GM18507 (cell line): ENCODE measurements at places on chromosomes 6 and 20.
A peak's percentile ranks its signal among the peaks of the same experiment; 100 is the strongest.

DNA sequence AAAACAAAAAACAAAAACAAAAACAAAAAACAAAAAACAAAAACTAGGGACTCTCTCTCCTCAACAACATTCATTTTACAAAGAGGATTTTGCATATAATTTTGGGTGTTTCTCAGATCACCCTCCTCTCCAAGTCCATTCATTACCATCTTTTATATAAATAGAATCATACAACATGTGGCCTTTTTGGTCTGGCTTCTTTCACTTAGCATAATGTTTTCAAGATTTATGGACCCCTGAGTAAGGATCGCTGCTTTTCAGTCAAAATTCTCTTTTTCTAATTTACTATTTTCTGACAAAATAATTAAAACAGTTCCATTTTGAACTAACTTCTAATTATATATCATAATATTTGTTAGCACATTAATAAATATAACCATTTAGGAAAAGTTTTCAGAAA lies 94.8 kb downstream of the UBE3D start:
- DNase-seq, result no peak

- DNase-seq, result no peak
Measured at GRCh38 chr6:163200289-163200688, 214.2 kb upstream of the QKI start.

DNA sequence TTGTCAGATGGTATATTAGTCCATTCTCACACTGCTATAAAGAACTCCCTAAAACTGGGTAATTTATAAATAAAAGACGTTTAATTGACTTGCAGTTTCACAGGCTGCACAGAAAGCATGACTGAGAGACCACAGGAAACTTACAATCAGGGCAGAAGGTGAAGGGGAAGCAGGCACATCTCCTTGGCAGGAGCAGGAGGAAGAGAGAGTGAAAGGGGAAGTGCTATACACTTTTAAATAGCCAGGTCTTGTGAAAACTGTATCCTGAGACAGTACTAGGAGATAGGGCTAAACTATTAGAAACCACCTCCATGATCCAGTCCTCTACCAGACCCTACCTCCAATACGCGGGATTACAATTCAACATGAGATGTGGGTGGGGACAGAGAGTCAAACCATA lies 193.9 kb upstream of the KCNG1 start:
- DNase-seq, result no peak

DNA sequence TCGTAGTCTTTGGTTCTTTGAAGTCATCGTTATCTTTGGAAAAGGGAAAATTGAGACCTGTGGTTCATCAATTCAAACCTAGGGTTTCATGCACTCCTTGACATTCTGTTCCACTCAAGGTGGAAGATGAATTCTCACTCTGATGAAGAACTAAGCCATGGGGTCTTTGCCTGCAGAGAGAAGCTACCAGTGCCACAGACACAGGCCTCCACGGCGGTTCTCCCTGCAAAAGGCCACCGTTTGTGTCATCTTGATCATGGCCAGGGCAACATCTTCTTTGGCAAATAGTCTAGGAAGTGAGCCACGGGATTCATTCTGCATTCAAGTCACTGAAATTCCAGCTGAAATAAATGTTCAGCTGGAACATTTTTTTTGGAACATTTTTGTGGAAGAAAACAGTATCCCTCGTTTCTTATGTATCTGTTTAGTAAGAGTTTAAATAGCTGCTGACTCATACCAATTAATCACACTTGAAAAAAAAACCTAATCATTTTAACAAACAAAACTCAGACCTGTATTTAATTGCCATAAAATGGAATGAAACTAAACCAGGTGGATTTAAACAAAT lies 206.0 kb upstream of the FOXQ1 start:
- no peak for DNase-seq

- DNase-seq, result peak; percentile 8
Measured at GRCh38 chr6:17156112-17156921, 54.5 kb downstream of the STMND1 start.

- no peak for DNase-seq
Measured at GRCh38 chr6:122702841-122703240, 76.7 kb upstream of the FABP7 start.

GRCh38 chr6:96683819-96684528 lies 121.0 kb downstream of the FHL5 start:
- no peak for DNase-seq

GRCh38 chr20:46573788-46574584 lies 23.5 kb upstream of the OCSTAMP start:
- DNase-seq, result no peak

DNA sequence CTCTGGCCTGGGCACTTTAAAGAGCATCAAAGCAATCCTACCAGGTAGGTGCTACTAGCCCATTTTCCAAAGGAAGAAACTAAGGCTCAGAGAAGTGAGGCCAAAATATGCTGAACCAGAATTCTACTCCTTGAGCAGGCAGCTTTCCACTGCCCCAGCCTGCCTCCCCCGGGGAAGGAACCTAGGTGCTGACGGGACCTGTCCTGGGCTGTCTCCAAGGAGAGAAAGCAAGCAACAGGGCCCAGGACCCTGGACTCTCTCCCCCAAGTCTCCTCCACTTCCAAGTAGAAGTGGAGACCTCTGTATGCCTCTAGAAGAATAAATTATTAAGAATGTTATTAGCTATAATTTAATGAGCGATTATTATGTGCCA lies 159.5 kb downstream of the MRPL14 start:
- DNase-seq, result no peak

GRCh38 chr20:32315891-32316290 lies 38.4 kb downstream of the KIF3B start:
- no peak for DNase-seq

DNA sequence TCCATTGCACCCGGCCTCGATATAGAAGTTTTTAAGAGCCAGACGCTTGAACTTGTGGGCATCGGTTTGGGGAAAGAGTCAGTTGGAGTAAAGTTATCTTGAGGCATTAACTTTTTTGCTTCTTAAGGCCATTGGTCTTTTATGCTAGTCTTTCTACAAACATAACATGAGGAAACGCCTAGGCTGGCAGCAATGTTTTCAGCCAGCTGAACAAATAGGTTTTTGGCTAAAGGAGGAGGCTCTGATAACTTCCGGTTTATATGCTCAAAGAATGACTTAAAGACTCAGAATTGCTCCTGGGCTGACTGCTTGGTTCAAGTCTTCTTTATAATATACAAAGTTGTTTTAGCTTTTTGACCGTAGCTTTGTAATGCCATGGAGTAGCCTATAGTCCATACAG lies 46.2 kb downstream of the HLA-C start:
- no peak for DNase-seq

DNA sequence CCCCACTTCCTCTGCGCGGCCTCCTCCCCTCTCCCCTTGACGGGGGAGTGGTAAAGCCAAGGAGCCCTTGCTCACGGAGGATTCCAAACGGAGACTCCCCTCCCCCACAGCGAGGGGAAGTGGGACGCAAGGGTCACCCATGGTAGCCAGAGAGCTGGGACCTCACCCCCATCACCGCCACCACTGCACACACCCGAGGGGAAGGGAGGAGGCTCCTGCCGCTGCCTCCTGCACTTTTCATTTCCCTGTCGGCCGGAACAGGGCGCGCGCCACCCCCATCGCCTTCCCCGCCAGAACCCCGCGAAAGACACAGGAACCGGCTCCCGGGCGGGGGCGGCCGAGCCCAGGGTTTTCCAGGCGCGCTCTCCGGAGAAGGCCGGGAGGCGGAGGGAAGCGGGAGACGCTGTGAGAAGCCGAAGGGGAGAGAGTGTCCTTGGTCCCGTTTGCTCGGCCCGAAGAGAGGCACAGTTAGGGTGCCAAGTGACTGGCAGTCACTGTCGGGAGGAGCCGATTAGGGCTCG lies 789 bp downstream of the CCND3 start:
- DNase-seq, result no peak

DNA sequence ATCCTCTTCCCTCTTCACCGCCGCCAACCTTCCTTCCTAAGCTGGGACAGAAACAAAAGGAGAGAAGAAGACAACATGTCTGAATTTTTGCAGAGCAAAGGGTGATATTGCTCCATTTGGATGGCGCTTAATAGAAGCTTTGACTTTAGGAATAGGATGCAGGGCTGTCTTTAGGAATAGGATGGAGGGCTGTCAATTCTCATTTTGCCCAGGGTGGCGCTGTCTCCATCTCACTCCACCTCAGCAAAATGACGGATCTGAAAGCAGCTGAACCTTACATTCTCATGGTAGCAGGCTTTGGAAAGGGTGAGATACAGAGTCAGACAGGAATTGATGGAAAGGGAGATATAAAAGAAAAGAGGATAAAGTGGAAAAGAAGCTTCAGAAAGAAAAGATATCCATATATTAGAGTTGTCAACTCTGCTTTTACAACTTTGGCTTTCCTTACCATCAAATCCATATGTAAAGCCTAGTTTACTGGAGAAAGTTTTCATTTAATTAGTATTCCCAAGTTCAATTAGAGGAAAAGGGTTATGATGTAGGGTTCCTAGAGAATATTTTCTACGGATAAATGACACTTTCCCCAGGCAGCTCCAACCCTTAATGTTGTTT lies 2.4 kb downstream of the MTCL3 start:
- DNase-seq, result peak; percentile 20

DNA sequence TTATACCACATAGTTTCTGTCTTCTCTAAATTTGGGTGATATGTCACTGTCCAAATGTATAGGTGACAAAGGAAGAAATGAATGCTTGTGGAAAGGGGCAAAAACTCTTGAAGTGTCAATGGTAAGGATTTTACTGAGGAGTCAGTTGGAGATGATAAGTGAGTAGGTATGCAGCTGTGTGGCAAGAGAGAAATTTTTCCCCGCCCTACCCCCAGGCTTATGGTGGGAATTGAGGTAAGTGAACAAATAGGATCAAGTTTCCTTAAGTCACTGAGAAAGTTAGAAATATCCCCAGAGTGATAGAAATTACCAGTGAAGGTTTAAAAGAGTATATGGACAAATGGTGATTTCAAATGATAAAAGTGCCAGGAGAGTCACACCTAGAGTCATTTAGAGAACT lies 11.8 kb downstream of the DSE start:
- no peak for DNase-seq

DNA sequence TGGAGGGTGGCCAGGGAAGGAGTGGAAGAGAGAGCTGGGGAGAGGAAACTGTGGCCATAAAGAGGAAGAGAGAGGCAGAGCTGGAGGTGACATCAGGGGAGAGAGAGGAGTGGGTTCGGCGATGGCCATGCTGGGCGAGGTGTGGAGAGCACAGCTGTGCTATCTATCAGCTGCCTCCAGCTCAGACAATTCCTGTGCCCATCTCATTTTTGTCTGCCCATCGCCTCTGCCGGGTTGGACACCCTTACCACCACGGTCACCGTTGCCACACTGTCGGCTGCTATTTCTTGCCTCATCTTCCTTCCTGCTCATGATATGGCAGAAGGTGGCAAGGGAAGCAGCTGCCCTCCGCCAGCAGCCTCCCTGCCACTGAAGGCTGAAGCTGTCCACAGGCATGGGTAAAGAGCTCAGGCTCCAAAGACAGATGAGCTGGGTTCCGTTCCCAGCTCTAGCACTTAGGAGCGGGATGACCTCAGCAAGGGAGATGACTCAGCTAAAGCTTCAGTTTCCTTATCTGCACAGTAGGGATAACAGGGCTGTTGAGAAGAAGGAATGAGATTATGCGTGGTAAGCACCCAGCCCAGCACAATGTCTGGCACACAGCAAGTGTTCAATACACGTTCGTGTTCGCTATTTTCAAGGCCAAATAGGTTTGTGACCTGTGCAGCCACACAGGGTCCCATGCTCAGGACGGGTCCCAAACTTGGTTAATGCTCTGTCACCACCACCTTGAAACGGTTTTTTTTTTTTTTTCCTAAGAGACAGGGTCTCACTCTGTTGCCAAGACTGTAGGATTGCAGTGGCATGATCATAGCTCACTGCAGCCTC lies 21.9 kb upstream of the TAF8 start:
- no peak for DNase-seq

DNA sequence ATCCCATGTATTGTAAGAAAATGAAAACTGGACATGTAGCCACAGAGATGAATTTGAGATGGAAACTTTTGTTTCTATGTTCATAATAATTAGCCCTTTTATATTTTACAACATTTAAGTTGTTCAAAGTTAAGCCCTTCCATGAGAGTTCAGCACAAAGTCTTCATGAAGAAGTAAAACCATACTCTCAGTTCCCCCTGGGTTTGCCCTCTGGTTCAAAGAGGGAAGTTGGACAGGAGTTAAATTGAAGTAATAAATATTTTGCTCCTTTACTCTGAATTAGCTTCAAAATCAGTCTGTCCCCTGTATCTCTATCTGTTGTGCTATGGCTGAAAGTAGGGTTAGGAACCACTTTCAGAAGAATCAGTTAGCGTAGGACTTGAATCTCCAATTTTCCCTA lies 31.1 kb downstream of the PHACTR2 start:
- no peak for DNase-seq

DNA sequence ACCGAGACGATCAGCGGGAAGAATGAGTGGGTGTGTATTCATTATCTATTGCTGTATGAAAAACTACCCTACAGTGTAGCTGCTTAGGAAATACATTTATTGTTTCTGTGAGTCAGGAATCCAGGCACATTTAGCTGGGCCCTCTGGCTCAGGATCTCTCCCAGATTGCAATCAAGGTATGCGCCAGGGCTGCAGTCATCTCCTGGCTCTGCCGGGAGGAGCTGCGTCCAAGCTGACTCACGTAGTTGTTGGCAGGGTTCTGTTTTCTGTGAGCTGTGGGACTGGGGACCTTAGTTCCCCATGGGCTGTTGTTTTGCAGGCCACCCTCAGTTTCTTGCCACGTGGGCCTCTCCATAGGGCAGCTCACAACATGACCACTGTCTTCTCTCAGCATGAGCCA lies 68.2 kb upstream of the FUCA2 start:
- no peak for DNase-seq

- DNase-seq, result no peak
Measured at GRCh38 chr6:39666706-39667489, 58.3 kb downstream of the KIF6 start.

DNA sequence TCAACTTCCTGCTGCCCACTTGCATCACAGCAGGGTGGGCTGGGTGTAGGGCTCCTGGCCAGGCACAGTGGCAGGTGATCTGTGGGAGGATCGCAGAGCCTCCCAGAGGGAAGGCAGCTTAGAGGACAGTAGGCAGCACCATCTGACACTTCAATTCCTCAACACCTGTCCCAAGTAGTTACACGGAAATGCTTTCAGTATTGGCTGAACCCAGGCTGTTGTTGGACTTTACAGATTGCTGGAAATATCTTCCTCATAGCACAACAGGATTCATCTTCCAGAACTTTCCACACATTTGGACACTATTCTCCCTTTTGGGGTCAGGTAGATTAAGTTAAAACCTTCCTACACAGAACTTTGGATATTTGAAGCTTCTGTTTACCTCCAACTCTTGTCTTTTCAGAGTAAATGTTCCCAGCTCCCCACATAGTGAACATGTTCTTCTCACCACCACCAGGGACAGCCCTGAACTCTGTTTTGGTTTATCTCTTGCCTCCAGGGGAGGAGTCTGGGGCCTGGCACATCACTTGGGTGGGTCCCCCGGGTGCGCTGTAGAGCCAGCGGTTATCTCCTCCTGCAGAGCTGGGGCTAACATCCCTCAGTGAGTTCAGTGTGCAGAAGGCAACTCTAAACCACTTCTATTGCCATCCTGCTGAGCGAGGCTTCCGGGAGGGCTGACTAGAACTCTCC lies 3.5 kb upstream of the SLC22A2 start:
- no peak for DNase-seq

DNA sequence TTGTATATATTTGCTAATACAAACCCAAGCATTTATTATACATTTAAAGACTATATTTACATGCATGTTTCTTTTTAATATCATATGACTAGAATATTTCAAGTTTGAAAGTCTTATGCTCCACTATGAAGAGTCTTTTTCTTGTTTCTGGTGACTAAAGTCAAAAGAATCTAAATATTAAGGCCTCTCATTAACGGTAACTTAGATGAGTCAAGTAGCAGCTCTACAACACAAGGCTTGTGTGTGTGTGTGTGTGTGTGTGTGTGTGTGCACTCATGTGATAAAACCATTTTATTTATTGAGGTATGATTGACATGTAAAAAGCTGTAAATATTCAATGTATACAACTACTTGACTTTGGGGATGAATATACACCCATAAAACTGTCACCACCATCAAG lies 275.6 kb downstream of the TFAP2B start:
- DNase-seq, result no peak
